ENCODE measurements at places on chromosomes 16 and 17.

DNA sequence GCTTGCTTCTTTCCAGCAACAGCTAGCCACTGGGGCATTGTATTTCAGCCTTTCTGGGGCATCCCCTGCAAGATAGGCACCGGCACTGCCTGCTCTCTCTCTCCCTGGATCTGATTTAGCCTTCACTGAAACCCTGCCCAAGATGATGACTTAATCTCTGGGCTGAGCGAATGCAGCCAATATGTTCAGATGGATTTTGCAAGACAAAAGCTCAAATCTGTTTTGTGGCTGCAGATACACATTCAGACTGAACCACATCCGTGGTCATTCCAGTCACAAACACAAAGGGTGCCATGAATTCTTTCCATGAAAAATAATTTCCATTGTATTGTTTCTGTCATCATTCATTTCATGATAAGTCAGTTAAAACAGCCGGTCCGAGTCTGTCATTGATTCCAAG, 24.2 kb downstream of the SOST start:
- DNase-seq = no peak

DNA sequence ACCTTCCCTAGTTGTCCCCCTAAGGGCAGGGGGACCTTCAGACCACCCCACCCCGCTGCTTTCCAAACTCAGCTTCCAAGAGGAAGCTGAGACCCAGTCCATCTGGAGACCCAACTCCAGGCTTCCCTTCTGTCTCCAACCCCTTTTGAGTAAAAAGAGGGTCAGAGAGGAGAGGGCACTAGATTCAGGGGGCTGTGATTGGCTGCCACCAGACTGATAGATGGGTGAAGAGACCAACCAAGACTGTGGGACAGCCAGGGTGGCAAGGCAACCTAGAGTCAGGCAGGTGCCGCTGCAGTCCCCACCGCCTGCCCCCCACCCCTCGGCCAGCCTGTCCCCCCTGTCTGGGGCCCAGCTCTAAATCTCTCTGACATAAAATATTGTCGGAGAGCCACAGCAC, 92.5 kb downstream of the SDK2 start:
- no peak for DNase-seq

DNA sequence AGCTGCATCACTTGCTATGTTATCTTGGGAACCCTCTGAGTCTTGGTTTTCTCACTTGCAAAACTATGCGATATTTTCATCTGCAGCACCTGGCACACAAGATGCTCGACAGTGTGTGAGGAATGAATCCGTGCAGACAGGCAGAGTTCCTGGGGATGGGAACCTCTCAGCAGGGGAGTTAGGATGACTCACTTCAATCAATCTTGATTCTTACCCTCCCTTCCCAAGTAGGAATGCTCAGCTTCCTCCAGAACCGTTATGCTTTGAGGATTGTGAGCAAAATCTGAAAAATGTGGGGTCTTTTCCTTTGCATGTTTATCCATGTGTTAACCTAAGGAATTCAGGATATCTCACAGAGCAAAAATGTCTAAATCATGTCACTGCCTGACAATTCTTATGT, 68.9 kb upstream of the HNF1B start:
- DNase-seq = no peak

DNA sequence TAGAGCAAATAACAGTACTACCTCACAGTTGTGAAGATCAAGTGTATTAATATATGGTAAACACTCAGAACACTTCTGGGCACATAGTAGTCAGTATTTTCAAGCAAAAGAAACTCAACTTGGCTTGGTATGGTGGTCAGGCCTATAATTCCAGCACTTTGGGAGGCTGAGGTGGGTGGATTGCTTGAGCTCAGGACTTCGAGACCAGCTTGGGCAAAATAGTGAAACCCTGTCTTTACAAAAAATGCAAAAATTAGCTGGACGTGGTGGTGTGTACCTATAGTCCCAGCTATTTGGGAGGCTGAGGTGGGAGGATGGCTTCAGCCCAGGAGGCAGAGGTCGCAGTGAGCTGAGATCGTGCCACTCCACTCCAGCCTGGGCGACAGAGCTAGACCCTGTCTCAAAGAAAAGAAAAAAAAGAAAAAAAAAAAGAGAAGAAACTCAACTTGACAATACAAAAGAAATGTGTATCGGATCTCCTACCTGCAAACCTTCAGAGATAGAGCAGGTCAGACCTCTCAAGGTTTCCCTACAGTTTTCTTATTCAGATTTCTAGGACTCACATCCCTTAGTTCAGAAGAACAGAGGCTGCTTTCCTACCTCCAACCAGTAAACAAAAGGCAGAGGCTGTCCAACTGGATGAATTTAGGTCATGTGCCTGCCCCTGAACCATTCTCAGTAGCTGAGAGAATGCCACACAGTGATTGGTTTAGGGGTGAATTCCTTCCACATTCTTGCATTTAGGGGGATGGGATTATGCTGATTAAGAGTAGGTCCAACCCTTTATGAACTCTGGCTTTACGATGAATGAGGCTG, 1.7 kb upstream of the KPNA2 start:
- no peak for DNase-seq

DNA sequence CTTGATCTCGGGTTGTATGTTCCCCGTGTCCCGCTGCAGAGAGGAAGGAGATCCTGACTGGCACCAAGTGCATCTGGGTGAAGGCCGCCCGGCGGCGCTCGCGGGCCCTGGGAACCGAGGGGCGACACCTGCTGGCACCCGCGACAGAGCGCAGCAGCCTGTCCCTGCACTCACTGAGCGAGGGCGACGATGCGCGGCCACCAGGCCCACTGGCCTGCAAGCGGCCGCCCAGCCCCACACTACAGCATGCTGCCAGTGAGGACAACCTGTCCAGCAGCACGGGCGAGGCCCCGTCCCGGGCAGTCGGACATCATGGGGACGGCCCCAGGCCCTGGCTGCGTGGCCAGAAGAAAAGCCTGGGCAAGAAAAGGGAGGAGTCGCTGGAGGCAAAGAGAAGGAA, 7.5 kb downstream of the BTBD17 start:
- DNase-seq = no peak
